Stimulated activated naive CD8-positive, alpha-beta T cell treated with anti-CD3 and anti-CD28 coated beads, Interleukin-15, Interleukin-2, amounts not matched to agents 100 U/mL and 50 U/mL, for 24 hours (primary cell): ENCODE measurements at places on chromosomes 7 and 10.

GRCh38 chr10:121032460-121032859, 181.3 kb downstream of the WDR11 start:
- no peak for DNase-seq

DNA sequence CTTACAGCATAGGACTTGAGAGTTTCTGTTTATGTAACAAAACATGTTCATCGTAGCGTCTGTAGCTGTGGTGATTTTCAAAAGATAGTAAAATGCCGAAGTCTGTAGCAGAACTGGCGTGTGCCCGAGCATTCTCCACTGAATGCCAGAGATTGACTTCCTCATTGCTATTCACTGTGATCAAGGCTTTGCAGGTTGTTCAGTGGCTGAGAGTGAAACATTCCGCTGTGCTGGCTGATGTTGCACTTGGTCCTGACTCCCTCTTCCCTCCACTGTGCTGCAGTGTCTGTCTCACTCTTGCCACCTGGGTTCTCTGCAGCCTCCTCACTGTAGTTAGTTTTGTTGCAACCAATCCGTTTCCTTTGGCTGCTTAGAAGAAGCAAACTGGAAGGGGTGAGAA, 37.6 kb downstream of the FHIP2A start:
- no peak for DNase-seq

DNA sequence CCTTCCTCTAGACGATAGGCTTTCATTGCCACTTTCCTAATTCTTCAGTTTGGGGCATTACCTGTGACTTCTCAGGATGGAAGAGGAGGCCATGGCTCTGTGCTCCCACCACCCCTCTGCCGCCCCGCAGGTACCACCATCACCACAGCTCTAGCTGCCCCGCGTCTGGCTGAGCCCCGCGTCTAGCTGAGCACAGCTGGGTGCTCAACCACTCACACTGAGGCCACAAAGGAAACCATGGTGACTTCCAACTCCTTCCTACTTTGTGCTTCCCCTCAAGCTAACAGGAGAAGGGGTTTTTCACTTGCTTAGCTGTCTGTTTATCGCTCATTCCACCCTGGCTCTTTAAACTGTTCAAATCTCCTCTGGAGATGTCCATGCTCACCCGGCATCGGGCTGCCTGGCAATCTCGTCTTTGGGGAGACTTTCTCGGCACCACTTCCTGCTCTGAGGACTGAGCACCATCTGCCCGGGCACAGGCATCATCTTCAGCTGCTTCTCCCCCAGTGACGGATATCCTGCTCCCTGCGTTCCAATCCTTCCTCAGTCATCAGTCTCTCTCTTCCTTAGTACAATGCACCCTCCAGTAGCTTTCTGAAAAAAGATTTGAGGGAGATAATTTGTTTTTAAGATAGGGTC, 59.4 kb downstream of the MAD1L1 start:
- DNase-seq, result no peak

DNA sequence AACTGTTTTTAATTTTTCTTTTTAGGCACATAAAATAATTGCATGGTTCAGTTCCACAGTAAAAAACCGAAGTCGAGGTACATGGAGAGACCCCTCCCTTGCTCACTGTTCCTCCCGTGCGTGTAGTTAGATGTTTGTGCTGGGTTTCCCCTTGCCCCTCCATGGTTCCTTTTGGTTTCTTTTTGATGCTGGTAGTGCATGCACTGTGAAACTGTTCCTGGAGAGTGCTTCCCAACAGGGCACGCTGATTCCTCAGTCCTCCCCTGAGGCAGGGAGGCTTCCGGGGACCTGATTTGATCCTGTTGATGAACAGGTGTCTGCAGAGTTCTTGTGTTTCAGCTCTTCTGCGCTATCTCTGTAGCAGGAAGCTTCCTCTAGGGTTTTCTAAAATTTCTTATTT, 69.5 kb downstream of the ADCY1 start:
- no peak for DNase-seq

DNA sequence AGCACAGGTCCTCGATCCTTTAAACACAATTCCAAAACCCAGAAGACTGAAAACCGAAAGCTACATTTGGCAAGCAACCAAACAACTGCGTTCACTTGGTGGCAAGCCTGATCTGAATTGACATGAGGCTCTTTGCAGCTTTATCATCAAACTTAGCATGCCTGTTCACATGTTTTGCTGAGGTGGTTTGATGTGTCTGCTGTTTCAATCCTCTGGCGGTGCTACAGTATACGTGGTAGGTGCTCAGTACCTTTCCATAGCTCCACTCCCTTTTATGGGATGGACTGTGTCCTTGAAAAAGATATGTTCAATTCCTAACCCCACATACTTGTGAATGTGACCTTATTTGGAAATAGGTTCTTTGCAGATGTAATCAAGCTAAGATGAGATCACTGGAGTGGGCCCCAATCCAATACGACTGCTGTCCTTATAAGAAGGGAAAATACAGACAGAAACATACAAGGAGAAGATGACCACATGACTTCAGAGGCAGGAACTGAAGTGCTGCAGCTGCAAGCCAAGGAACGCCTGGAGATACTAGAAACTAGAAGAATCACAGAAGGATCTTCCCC, 33.4 kb downstream of the CCDC6 start:
- no peak for DNase-seq

GRCh38 chr10:98030093-98030821, at the start of gene CRTAC1:
TSS of gene CRTAC1 (minus strand) at chr10:98030621. CDS start at chr10:98030472, 149 bp downstream.
- DNase-seq, result peak; percentile 5

GRCh38 chr7:43647673-43648472, 65.0 kb downstream of the STK17A start:
- peak; percentile 52 for DNase-seq

DNA sequence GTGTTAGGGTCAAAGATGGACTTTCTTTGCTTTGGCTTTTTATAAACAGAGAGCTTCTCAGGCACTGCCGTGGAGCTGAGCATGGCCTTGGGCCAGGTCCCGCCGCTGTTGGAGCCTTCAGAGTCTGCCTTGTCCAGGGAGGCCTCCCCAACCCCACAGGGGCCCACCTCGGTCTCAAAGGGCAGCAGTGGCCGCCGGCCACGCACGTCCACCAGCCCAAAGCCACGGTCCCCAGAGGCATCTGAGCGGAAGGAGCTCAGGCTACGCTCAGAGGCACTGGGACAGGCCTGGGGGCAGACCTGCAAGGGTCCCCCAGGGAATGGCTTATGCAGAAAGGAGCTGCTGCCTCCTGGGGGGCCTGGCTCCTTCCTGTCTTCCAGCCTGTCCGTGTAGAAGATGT, 105.0 kb downstream of the DLG5 start:
- no peak for DNase-seq
